ENCODE measurements at places on chromosomes 1 and 21.

DNA sequence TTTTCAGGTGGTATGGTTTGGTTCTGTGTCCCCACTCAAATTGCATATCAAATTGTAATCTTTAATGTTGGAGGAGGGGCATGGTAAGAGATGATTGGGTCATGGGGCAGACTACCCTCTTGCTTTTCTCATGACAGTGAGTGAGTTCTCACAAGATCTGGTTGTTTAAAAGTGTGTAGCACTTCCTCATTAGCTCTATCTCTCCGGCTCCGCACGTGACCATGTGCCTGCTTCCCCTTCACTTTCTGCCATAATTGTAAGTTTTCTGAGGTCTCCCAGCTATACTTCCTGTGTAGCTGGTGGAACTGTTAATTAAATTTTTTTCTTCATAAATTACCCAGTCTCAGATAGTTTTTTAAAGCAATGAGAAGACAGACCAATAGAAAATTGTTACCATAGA is 843.2 kb downstream of the AMY1C start:
- no peak for DNase-seq

DNA sequence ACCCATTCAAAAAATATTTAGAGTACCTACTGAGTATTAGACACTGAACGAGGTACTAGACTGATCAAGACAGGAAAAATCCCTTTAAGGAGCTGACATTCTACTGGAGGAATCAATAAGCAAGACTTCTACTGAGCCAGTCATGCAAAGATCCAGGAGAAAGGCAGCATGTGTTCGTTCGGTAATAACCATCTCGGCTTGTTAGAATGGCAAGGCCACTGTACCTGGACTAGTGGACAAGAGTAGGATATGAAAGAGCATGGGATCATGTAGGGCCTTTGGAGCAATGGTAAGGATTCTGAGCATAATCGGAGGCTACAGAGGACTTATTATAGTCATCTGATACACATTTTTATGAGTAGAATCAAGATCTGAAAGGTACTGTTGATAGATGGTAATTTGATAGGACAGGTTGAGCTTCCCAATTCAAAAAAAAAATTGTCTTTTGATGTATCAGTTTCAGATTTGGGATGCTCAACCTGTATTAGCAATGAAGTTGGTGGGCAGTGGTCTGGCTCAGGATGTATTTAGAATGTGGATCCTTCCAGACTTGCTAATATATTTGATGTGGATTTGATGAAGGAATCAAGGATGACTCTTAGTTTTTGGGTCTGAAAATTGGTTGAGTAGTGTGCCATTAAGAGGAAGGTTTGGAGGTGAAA is 2.3 kb downstream of the COX20 start:
- DNase-seq, result no peak

DNA sequence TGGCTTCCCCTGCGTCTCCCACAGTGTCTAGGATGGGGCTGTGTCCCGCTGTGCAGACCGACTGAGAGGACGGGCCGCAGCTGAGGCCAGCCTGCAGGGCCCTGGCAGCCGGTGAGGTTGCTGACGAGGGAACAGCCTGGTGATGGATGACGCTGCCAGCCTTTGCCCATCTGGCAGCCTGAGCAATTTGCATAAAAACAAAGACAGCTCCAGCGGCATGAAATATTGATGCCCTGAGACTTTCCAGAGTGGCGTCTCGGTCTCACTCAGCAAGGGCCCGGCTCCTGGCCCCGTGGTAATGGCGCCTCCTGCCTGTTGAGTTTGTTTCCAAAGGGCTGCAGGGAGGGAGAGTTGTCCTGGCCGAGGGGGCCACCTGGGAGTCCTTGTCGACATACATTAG is 19.1 kb upstream of the KCNA10 start:
- DNase-seq, result no peak

DNA sequence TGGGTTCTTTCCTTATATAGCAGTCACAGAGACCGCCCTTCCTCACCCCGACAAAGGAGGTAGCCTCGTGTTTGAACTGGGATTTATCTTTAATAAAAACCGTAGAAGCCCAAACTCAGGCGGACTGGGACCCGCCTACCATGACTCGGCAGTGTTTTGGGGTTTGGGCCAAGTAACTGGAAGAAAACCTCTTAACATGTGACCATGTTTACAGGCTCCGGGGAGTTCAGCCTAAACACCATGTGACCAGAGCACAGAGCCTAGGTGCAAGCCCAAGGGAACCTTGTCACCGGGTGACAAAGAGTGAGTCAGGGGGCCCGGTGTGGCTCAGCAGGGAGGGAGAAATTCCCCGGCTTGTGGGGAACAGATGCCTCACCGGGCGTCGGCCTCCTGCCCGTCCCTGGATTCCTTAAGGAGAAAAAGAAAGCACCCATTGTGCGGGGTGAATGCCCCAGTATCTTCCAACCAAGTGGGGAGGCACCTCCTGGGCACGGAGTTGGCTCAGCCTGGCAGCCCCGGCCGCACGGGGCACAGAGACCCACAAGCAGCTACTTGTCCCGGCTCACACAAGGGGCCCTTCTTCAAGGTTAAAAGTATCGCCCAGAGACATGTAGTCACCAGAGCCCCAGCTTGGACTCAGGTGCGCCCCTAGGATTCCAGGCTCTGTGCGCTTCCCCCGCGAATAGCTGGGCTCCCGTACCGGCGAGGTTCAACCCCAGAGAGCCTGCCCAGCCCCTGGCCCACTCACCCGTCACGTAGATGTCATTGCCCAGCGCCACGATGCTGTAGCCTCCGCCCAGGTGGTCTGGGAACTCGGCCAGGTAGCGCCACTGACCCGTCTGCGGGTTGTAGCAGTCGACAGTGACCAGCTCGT is 1.4 kb downstream of the KLHL21 start:
- DNase-seq, result peak; percentile 93

DNA sequence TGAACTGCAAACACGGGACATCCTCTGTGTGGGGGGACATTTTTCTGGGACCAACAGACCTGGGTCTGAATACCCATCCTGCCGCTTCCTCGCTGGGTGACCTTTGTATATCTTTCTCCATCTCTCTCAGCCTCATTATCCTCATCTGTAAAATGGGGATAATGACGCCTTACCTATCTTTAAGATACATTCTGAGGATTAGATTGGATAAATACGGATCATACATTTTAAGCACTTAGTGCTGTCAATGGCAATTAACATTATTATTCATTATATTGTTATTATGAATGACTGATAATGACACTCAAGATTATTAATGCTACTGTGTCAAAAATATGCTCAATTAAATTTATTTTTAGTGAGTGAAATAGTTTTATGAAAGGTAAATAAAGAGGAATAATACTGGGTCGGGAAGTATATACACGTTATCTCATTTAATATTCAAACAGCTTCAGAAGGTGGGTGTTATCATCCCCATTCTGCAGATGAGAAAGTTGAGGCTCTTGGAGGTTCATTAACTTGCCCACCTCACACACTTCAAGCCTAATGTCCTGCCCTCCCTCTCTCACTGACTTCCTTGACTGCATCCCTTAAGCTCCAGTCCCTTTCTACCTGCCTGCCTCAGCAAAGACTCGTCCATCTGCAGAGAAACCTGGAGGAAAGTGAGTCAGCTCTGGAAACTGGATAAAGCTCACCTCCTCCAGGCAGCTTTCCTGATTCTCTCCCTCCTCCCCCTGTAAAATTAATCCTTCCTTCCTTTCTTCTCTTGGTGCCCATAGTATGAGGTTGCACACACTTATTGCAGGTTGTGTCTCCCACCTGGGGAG is 120.7 kb upstream of the JUN start:
- DNase-seq, result no peak

DNA sequence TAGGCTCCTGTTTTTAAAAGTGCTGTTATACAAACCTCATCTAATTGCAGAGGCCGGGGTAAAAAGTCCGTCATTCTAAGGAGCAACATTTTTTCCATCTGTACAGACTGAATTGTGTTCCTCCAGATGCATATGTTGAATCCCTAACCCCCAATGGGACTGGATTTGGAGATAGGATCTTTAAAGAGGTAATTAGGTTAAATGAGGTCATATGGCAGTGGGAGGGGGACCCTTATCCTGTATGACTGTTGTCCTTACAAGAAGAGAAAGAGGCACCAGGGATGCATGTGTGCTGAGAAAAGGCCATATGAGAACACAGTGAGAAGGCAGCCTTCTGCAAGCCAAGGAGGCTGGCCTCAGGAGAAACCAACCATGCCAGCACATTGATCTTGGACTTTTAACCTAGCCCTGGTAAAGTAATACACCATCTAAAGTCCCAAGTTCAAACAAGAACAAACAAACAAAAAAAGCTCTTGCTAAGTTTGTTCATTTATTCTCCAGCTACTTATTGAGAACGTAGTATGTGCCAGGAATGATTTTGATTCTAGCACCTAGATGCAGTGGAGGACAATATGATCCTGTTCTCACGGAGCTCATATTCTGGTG is 352.4 kb downstream of the NTNG1 start:
- DNase-seq, result no peak

- DNase-seq, result no peak
Measured at GRCh38 chr1:244273262-244273844, 178.4 kb downstream of the ADSS2 start.

- peak; percentile 95 for DNase-seq
Measured at GRCh38 chr1:24201941-24202440, 14.9 kb upstream of the IFNLR1 start.

DNA sequence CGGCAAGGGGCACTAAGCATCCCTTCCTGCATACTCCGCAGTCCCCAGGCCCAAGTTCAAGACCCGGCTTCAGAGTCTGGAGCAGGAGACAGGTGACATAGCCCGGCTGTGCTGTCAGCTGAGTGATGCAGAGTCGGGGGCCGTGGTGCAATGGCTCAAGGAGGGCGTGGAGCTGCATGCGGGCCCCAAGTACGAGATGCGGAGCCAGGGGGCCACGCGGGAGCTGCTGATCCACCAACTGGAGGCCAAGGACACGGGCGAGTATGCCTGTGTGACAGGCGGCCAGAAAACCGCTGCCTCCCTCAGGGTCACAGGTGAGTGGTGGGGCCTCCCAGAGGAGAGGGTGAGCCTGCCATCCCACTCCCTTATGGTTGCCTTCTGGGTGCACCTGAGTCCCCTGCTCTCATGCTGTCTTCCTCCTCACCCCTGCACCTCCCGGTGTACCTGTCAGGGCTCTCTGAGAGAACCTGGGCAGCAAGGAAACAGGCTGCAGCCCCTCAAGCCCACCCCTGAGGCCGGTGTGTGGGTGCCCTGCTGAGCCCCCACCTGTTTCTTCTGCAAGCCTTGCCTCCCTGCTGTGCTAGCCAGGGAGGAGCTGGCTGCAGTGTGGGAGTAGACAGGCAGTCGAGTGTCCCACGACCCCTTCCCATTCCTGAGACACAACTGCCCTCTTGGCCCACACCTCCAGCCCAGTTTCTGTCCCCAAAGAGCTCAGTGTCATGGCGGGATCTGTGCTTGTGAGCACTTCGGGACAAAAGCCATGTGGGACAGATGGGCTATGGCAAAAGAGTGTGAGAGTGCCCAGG is 99.2 kb downstream of the TRIM11 start:
- DNase-seq, result no peak

- DNase-seq, result peak; percentile 72
Measured at GRCh38 chr21:44931137-44931500, 8.7 kb upstream of the SLX9 start.

DNA sequence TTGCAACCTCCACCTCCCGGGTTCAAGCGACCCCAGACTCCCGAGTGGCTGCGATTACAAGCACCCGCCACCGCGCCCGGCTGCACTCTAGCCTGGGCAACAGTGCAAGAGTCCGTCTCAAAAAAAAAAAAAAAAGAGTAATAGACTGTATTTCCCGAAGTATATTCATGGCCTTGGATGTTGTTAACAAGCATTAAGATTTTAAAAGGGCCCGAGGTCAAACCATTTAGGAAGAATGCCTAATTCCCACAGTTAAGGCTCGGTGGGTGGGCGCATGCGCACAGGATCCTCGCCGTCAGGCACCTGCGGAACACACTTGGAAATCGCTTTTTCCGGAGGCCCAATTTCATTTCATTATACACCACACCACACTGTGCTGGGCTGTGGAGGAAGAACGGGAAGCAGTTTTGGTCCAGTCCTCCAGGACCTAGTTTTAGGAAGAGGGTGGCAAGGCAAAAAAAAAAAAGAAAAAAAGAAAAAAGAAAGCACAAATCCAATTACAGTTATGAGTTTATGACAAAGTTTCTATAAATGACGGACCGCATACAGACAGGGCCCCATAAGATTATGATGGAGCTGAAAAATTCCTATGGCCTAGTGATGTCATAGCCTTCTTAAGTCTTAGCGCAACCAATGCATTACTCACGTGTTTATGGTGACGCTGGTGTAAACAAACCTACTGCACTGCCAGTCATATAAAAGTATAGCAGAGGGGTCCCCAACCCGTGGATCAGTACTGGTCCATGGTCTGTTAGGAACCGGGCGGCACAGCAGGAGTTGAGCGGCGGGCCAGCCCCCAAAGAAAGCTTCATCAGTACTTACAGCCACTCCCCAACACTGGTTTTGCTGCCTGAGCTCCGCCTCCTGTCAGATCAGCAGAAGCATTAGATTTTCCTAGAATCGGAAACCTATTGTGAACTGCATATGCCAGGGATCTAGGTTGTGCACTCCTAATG is 38.2 kb downstream of the H3-3A start:
- DNase-seq, result peak; percentile 75

- DNase-seq, result peak; percentile 94
Measured at GRCh38 chr1:35452106-35452774, 105.0 kb downstream of the KIAA0319L start.
